ENCODE measurements at places on chromosomes 16 and 17. TPM values are rescaled to one million over a fixed set of nuclear protein-coding genes. Genes with fewer than 3 reads are reported as not detected.

The GLYR1 gene
- total RNA-seq: 79.1 TPM

The KRT23 gene
- total RNA-seq: not detected

The IRX3 gene
- total RNA-seq: not detected

The NOXO1 gene
- total RNA-seq: 0.40 TPM

The SLC47A2 gene
- not detected for total RNA-seq

The CACNG5 gene
- not detected for total RNA-seq

The PEMT gene
- total RNA-seq: 22.3 TPM

The ADORA2B gene
- total RNA-seq: 10.7 TPM

The RPL27 gene
- 1,178 TPM for total RNA-seq

The TPSD1 gene
- not detected for total RNA-seq

The NPIPB13 gene
- 3.2 TPM for total RNA-seq

The DNAI2 gene
- total RNA-seq: not detected

The HOXB13 gene
- total RNA-seq: 0.07 TPM

The CX3CL1 gene
- 1.7 TPM for total RNA-seq

The TNFRSF17 gene
- total RNA-seq: not detected

The ALDH3A1 gene
- total RNA-seq: 0.93 TPM

The KRT16 gene
- total RNA-seq: not detected

The DPEP3 gene
- not detected for total RNA-seq

The GP1BA gene
- total RNA-seq: not detected

The OTOP3 gene
- not detected for total RNA-seq

The AHSP gene
- total RNA-seq: not detected

The TRPV3 gene
- not detected for total RNA-seq

The ACE gene
- 29.1 TPM for total RNA-seq

The SLC13A2 gene
- not detected for total RNA-seq

The SYT17 gene
- 0.53 TPM for total RNA-seq

The OMG gene
- total RNA-seq: not detected

The RHBDL3 gene
- not detected for total RNA-seq

The BHLHA9 gene
- not detected for total RNA-seq

The CCL1 gene
- not detected for total RNA-seq

The KRT20 gene
- total RNA-seq: not detected

The TBC1D3 gene
- total RNA-seq: not detected

The TMEM100 gene
- not detected for total RNA-seq

The SGSH gene
- 28.9 TPM for total RNA-seq

The GCSH gene
- total RNA-seq: 30.7 TPM

The KRTAP4-5 gene
- not detected for total RNA-seq

The GLP2R gene
- total RNA-seq: not detected

The SPATA22 gene
- total RNA-seq: 0.65 TPM

The KRTAP1-3 gene
- not detected for total RNA-seq

The CD300H gene
- not detected for total RNA-seq

The SKAP1 gene
- total RNA-seq: 0.36 TPM

The HOXB6 gene
- total RNA-seq: 2.5 TPM

The KRTAP1-4 gene
- total RNA-seq: not detected

The MT4 gene
- total RNA-seq: not detected

The MPP3 gene
- total RNA-seq: 13.9 TPM

The NPIPA2 gene
- 0.40 TPM for total RNA-seq

The LPO gene
- not detected for total RNA-seq

The G6PC1 gene
- not detected for total RNA-seq

Data from thoracic aorta endothelial cell (primary cell).